M059J (cell line): ENCODE measurements at places on chromosomes 5 and 9.

DNA sequence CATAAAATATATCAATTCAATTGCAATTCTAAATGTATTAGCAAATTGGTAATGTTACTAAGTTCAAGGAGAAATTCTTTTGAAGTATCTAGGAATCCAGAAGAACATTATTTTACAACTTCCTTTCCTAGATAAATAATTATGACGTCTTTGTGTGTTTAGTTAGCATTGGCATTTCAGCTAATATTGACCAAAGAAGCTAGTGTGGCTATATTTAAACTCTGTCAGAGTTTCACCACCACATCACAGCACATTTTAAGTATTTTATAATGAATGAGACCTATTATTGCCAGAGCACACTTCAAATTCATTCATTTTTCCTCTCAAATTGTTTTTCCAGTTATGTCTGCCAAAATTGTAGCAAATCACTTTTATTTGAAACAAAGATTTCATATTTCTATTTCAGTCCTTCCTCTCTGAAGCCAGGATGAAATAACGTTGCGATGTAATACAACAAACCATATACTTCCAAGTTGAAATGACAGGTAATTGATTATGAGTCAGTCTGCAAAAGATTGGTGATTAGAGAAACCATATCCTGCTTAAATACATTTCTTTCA, 18.9 kb downstream of the PLK2 start:
- DNase-seq, result no peak

GRCh38 chr9:120713257-120714087, 798 bp downstream of the MEGF9 start:
- DNase-seq, result peak; percentile 23

DNA sequence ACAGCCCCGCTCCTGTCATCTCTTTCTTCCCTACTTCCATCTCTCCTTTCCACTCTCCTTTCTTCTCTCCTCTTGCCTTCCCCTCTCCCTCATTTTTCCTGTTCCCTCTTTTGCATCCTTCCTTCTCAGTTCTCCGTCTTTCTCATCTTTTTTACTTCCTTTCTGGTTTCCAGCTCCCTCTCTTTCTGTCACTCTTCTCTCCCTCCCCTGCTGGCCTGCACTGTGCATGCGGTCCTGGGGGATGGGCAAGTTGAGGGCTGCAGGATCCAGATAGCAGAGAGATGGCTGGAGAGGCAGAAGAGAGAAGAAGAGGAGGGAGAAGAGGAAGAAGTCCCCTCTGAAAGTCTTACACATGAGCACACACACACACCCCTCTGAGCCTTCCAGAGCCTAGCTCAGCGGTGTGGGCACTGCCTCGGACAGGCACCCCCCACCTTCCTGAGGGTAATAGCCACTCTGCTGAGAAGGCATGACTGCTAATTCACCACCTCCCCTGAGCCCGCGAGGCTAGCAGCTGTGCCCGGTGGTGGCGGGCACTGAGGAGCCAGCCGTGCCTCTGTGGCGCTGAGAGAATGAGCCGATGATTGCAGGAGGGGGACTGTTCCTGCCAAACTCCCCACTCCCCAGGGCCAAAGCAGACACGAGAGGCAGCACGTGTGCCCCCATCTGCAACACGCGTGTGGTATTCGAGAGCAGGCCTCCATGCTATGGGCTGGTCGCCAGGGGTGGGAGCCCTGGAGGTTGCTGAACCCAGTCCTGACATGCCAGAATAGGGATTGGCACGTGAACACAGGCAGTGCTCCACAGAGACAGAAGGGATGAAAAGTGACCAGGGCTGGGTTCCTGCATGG, 3.7 kb upstream of the CAMK2A start:
- no peak for DNase-seq

GRCh38 chr9:127550282-127550681, 61.8 kb upstream of the STXBP1 start:
- no peak for DNase-seq

- peak; percentile 63 for DNase-seq
These were observed 132.4 kb downstream of the ROR2 start for GRCh38 chr9:91817493-91818224.
